ENCODE measurements at places on chromosomes 11 and 22. TPM values are rescaled to one million over a fixed set of nuclear protein-coding genes. Genes with fewer than 3 reads are reported as not detected.

Gene CBY1
- 16.4 TPM for total RNA-seq

Gene CBLIF
- not detected for total RNA-seq

Gene MPEG1
- total RNA-seq: not detected

Gene NPAS4
- not detected for total RNA-seq

Gene TRIM66
- total RNA-seq: 1.7 TPM

Gene SPTBN2
- total RNA-seq: 9.3 TPM

Gene OR10AG1
- total RNA-seq: not detected

Gene AIFM3
- 4.5 TPM for total RNA-seq

Gene ZNF408
- total RNA-seq: 16.9 TPM

Gene ANKK1
- not detected for total RNA-seq

Gene FAM76B
- total RNA-seq: 8.7 TPM
